ENCODE measurements at places on chromosomes 4 and X.

- no peak for DNase-seq
These were observed 94.9 kb upstream of the PLAC1 start for GRCh38 chrX:134752981-134753717.

DNA sequence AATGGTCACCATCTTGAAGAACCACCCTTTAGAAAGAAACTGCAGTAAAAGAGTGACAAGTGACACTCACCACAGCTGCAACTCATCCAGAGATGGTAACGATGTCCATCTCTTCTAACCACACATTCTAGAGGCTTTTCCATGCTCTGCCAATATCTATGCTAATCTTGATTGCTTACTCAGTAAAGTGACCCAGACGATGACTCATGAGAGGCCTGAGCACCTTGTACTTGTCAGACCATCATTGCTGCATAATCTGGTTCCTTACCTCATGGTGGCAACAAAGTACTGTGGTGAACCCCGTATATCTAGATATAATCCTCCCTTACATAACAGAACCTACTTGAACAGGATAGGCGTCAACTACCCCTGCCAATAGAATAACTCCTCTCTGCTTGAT, 75.6 kb downstream of the CCNG2 start:
- DNase-seq: no peak

- peak; percentile 7 for DNase-seq
These were observed 45.5 kb upstream of the PBDC1 start for GRCh38 chrX:76127341-76127740.

GRCh38 chrX:132292793-132293192, 73.5 kb upstream of the RAP2C start:
- DNase-seq: peak; percentile 46
